Occipital lobe (tissue), 3 donors: ENCODE measurements at places on chromosomes 13 and 19. TPM values are rescaled to one million over a fixed set of nuclear protein-coding genes. Genes with fewer than 3 reads are reported as not detected.

Gene KCTD15
- 85.5 TPM for total RNA-seq

Gene OR4F17
- total RNA-seq, result not detected

- DNase-seq, result no peak
These were observed 15.7 kb downstream of the RANBP3 start for GRCh38 chr19:5961969-5962945.

DNA sequence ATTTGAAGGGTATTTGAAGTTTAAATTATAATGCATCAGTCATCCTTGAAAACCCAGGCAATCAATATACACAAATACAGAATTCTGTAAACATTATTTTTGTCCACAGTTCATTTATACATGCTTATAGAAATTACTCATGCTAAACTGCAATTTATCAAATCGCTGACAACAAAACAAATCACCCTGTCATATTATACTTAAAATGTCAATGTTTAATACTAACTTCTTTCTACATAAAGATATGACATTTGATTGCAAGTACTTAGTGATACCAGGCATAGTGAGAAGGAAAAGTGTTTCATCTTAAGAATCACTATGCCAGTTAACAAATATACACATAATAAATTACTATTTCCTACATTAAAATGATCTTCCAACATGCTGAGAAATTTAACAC, 232.0 kb downstream of the PCDH20 start:
- no peak for DNase-seq

- DNase-seq, result no peak
These were observed 16.2 kb downstream of the AKAP8L start for GRCh38 chr19:15402411-15403150.

Gene ZNF675
- 72.7 TPM for total RNA-seq

DNA sequence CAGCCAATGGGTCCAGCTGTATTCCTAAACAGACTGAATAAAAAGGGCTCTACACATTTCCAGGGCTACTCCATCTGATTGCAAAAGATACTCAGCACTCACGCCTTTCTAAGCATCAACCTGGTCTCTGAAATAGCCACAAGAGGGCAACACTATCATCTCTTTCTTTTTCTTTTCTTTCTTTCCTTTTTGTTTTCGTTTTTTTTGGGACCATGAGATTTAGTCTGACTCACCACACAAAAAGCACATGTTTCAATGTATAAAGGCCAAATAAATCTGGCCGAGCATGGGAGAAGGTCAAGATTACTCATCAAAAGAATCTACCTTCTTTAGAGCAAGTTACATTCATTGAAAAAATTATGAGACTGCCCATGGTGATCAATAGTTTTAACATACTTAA, 805.6 kb upstream of the ARGLU1 start:
- peak; percentile 5 for DNase-seq

- peak; percentile 54 for DNase-seq
These were observed 4.1 kb upstream of the EMP3 start for GRCh38 chr19:48321372-48321621.

- no peak for DNase-seq
These were observed 14.6 kb upstream of the KCNN1 start for GRCh38 chr19:17951990-17952976.
